ENCODE measurements at places on chromosomes 3 and 15.

DNA sequence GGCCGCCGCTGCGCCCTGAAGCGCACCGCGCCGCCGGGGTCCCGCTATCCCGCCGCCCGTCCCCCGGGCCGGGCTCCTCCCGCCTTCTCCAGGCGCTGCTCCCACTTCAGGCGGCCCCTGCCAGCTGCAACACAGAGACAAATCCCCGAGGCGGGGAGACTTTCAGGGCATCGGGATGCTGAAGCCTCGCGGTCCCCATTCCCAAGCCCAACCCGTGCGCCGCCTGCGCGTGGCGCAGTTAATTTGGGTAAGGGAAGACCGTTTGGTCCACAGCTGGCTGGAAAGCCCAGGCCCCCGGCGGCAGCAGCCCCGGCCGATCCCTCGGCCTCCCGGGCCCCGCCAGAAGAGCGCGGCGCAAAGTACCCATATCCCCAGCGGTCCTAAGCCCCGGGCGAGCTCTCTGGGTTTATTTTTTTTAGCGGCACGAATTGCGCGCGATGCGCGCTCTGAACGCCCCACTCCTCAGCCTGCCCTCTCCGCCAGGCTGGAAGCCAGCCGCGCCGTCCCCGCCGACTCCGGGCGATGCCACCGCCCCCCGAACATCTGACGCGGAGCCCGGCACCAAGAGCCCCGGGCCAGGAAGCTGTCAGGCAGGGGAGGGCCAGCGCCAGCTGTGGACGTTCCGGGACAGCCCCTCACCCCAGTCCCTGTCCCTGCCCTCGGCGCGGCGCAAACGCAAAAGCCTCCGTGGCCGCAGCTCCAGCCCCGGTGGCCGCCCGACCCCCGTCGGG, 517 bp downstream of the FBN1 start:
- peak; percentile 78 for DNase-seq

DNA sequence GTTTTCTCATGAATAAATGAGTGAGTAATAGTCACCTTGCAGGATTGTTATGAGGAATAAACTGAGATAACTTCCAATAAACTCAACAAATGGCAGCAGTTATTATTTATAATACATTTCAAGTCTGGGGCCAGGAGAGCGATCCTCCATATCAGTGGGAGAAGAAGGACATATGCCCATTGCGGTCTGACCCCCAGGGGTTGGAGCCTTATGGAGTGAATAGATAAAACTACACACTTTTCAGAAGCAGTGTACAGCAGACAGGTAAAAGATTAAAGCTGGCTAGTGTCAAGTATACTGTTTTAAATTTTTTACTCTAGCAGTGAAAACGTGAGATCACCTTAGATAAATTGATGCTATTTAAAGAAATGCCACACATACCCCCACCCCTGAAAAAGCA, 43.5 kb downstream of the DIPK2A start:
- DNase-seq: no peak

- peak; percentile 61 for DNase-seq
These were observed 222.4 kb downstream of the CPNE4 start for GRCh38 chr3:131812433-131812832.

DNA sequence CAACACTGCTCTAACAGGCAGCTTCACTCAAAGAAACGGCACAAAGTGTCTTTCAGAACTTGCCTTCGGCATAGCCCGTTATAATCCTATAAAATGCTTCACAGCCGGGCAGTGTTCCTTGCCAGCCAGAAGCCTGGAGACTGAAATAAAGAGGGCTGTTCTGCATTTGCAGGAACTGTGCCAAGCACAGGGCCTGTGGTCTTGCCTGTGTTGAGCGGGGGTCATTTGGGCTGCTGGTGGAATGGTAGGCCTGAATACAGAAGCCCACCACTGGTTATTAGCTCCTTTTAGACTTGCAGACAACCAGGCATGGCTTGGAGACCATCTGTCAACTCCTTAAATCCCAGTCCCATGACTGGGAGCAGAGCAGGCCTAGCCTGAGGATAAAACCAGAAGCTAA, 4.7 kb upstream of the ARHGEF3 start:
- DNase-seq: no peak

DNA sequence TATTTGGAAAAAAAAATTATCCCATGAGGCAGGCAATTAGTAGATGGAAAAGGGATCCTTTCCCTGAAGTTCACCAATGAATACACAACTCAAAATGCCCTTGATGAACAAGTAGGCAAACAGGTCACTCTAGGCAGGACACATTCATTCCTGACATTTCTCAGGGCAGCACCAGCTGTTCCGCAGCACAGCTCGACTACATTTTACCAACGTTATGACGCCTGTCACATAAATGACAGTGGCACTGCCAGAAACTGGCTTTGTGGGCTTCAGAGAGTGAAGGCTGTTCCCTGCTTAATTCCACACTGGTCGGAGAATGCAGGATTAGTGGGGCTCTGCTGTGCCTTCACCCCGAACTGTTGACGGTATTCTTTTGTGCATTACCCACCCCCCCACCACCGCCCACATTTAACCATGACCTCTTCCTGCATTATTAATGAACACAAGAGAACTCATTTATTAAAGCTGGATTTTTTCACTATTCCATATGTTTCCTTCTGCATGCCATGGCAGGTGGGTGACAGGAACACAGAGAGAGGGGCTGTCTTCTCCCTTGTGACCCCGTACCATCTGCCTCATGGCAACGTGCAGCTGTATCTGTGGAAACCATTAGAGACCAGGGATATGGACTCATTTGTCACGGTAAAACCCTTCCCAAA, 197.6 kb downstream of the PDZRN3 start:
- no peak for DNase-seq

- peak; percentile 11 for DNase-seq
These were observed 410.6 kb upstream of the WNT5A start for GRCh38 chr3:55897573-55898224.

GRCh38 chr3:32257042-32257441, 18.6 kb downstream of the CMTM8 start:
- DNase-seq: no peak

DNA sequence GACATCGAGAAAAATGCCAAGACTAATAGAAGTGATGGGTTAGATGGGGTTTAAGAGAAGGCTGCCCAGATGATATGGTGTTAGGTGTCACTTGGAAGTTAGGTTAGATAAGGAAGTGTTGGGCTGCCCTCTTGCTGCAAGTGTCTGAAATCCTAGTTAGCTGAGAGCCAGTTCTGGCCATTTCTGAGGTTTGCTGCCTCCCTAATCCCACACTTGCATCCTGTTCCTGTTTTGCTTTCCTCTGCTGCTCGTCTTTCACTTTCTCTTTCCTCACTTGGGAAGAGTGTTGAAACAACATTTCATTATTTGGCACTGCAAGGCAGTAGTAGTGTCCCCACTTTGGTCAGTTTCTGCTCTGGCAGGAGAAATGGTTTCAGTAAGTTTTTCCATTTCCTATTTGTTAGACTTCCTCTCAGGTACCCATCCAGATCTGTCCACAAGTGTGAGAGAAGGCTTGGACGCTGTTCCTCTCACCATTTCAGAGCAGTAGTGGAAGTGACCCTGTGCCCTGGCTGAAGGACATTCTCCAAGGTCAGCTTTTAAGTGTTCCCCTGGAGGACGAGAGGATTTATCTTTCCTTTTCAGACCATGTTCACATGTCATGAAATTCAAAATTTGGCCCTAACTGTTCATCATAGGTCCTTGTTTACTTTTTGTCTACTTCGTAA, 93.3 kb downstream of the ADAMTSL3 start:
- DNase-seq: peak; percentile 8

- peak; percentile 74 for DNase-seq
These were observed 18.9 kb upstream of the TGM5 start for GRCh38 chr15:43285609-43286037.

DNA sequence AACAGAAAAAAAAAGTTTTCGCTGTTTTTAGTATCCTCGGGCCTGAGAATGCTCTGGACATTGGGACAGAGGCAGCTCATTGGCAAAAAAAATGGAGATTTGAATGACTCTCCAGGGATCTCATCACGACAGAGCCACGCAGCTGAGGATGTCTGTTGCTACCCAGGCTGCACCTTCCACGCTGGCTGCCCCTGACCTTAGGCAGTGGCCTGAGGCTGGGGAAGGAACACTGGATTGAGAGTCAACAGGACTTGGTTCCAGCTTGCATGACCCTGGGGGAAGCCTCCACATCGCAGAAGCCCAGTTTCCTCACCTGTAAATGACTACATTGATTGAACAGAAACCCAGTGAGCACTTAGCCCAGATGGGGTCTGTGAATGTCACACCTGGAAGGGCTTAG, 8.7 kb upstream of the ACSBG1 start:
- DNase-seq: no peak

GRCh38 chr3:186959029-186959624, 28.8 kb downstream of the ST6GAL1 start:
- no peak for DNase-seq

- DNase-seq: no peak
These were observed 26.5 kb downstream of the CD86 start for GRCh38 chr3:122081543-122082247.

DNA sequence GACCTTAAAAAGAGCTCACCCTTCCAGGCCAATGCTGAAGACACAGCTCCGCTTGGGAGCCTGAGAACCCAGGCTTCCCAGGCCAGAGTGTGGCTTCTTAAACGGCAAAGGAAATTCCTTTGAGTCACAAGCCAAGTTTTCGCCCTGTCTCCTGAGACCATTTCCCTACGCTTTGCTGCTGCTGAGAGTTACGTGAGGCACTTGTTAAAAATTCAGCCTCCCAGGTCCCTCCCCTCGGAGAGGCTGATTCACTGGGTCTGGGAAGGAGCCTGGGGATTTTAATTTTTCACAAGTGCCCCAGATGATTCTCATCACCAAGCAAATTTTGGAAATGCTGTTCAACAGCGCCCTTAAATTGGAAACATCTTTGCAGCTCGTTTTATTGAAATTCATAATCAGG, 25.5 kb downstream of the RLBP1 start:
- peak; percentile 91 for DNase-seq
